Activated naive CD8-positive, alpha-beta T cell treated with anti-CD3 and anti-CD28 coated beads for 36 hours (primary cell): ENCODE measurements at places on chromosomes 7 and 10. TPM values are rescaled to one million over a fixed set of nuclear protein-coding genes. Genes with fewer than 3 reads are reported as not detected.

DNA sequence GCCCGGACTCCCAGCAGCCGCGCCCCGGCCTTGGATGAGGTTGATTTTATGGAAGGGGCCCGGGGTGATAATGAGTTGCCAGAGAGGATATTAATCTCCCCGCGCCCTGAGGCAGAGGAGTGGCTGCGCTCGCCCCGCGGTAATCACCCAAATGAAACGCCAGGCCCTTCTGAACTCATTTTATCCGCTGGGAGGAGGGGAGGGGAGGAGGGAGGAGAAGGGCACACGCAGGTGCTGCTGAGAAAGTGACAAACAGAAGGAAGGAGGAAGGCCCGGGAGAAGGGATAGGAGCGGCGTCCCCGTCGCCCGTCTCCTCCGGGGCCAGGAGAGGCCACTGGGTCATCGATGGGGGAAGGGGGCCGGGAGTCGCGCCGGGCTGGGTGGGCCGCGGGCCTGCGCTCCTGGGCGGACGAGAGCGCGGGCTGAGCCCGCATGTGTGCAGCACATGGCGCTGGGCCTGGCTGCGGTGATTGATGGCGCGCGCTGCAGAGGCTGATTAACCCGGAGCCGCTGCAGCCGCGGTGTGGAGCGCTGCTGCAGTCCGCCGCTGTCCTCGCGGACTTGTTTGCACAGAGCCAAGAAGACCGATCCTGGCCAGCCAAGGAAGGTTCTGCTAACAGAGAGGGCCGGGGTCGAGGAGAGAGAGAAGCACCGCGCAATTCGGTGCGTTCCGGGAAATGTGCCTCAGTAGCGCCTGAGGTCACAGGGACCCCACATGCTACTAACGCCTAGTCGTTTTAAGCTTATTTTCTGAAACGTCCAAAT, 6.5 kb downstream of the MNX1 start:
- no peak for DNase-seq

GRCh38 chr7:99920149-99920548, 819 bp upstream of the TRIM4 start:
- no peak for DNase-seq

- no peak for DNase-seq
These were observed 733.6 kb downstream of the TNS3 start for GRCh38 chr7:46848311-46848710.

DNA sequence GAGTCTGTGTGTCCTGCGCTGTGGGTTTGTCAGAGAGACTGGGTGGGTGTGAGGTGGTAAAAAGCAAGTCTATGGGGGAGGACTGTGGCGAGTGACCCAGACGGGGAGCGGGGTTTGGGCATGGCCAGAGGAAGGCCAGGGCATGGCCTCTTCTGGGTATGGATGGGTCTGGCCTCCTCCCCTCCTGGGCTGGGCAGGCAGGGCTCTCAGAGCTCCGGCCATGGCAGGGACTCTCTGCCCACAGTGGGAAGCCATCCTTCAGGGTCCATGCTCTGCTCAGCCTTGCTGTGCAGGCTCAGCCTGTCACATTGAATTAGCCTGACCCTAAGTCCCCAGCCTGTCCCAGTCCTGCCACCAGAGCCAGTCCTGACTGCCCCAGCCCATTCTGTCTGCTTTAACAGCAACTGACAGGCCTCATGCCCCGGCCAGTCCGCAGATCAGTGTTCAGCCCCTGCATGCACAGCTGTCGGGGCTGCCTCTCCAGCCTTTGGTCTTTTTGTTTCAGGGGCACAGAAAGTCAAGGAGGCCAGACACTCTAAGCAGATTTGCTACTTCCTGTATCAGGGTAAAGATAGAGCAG, 7.9 kb downstream of the ANTXRL start:
- no peak for DNase-seq

The ANKRD26 gene
- total RNA-seq, result 10.3 TPM

DNA sequence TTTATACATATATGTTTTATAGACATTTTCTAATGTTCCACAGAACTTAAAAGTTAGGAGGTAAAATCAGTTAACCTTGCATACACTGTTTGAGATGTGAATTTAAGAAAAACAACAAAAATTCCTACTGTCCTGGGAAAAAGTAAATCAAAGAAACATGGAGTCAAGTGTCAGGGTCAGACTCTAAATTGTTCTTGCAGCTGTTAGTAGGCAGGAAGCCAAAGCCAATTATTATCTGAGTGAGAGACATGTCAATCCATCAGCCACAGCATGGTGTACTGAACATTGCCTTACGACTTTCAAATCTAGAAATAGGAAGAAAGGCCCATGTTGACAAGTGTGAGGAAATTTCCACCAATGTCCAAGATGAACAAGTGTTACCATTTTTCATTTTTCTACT, 461.2 kb upstream of the MBL2 start:
- no peak for DNase-seq

The ZNF783 gene
- 14.4 TPM for total RNA-seq

The IFIT1 gene
- total RNA-seq, result 7.2 TPM

DNA sequence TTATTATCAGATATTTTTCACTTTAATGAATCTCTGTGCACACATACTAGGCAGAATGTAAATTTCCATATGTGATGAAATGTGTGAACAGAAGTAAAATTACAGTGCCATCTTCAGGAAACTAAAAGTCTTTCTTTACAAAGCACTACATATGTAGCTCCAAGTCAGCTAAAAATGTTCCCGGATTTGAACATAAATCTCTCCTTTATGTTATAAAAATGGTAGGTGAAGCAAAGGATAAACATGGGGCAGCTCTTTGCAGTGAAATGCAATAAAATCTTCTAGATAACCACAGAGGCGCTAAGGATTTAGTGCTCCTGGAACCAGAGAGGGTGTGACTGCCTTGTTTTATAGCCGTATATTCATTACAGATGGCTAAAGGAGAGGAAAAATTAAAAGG, 104.9 kb upstream of the C7orf33 start:
- no peak for DNase-seq

DNA sequence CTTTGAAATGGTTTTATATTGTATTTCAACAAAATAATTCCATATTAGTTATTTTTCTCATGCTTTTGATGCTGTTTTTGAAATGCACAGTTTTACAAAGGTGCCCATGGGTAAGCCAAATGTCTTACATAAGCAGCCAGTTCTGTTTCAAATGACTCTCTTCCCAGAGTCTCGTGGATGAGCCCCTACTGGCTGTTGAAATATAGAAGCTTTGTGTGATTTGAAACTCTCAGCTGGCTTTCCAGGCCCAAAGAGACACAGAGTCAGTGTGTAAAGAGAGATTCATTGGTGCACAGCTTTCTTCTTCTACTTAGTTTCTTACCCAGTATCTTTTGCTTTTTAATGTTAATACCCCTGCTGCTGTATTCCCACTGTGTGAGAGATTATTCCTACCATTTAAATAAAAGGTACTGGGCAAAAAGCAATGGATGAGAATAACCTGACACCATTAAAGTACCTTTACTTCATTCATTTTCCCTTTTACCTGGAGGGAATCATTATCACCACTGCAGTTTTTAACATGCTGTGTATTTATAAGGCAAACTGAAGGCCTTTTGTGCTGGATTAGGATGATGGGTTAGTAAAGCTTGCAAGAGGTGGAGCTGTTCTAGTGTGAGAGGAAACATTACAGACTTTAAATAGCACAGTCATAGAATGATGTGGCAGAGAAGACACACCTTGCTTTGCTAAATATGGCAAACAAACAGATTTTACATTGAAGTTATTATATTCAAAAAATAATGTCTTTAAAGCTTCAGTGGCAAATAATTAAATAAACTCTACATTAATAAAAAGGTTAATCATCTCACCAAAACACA, 415.1 kb downstream of the THSD7A start:
- DNase-seq, result no peak

The CCAR1 gene
- 112 TPM for total RNA-seq

DNA sequence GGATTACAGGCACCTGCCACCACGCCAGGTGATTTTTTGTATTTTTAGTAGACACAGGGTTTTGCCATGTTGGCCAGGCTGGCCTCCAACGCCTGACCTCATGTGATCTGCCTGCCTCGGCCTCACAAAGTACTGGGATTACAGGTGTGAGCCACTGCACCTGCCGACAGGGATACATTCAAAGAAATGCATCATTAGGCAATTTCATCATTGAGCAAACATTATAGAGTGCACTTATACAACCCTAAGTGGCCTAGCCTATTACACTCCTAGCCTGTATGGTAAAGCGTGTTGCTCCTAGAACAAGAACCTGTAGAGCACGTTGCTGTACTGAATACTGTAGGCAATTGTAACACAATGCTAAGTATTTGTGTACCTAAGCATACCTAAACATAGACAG, 350.3 kb downstream of the GALNT17 start:
- DNase-seq, result no peak

The PILRA gene
- 0.68 TPM for total RNA-seq

The NEURL1 gene
- 3.2 TPM for total RNA-seq

DNA sequence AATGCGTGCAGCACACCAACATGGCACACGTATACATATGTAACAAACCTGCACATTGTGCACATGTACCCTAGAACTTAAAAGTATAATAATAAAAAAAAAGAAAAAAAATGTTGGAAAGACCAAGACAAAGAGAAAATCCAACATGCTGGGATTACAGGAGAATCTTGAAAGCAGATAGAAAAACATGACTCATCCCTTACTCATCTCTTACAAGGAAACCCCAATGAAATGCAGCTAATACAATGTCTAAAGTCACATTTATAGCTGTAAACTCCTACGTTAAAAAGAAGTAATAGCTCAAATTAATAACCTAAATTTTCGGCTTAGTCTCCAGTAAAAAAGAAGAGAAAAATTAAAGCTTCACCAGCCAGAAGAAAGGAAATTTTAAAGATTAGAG, 47.5 kb upstream of the DGKB start:
- no peak for DNase-seq

The NUTM2B gene
- total RNA-seq, result 0.37 TPM

The ADRA2A gene
- not detected for total RNA-seq

The HTR5A gene
- total RNA-seq, result not detected

The KCNH2 gene
- total RNA-seq, result 0.22 TPM

GRCh38 chr7:149880638-149881311, 7.0 kb downstream of the ATP6V0E2 start:
- no peak for DNase-seq

GRCh38 chr10:128540781-128541761, 414.8 kb upstream of the MKI67 start:
- DNase-seq, result no peak

DNA sequence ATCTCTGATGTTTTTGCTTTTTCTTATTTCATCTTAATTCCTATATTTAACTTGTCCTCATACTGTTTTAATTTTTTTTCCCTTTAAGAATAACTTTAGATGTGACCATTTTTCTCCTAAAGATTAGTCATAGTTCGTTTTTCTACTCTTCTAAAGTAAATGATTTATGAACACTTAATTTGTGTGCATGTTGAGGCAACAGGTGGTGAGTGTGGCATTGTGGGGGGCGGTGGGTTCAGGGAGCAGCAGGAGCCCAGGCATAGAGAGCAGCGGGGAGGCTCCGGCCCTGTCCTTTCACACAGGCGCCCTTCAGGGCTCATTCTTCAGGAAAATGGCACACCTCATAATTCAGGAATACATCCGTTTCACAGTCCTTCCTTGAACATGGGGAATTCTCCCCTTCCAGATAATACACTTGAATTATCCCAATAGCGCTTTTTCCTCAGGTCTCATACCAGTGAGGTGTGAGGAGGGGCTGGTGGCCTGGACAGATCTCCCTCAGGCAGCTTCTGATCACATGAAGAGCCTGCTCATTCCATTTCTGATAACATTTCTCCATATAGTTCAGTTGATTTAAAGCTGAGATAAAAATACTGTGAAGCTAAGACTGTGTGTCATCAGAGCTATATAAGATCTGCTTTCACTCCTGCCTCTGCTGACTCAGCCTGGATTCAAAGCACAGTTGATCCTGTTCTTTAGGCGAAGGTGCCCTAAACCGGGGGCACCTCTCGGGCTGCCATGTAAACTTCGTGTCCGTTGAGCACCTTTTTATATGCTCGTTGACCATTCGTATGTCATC, 40.2 kb downstream of the CUL1 start:
- no peak for DNase-seq

DNA sequence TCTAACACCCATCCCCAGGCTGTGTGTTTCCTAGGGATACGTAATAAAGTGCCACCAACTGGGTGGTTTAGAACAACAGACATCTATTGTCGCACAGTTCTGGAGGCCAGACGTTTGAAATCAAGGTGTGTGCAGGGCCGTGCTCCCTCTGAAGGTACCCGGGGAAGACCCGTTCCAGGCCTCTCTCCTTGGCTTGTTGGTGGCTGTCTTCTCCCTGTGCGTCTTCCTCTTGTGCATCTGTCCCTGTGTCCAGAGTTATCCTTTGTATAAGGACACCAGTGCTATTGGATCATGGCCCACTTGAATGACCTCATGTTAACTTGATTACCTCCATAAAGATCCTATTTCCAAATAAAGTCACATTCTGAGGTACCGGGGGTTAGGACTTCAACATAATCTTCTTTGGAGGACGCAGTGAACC, 15.6 kb downstream of the GRK5 start:
- no peak for DNase-seq

GRCh38 chr10:31896968-31897384, 31.7 kb downstream of the ARHGAP12 start:
- DNase-seq, result no peak

- no peak for DNase-seq
These were observed 3.4 kb upstream of the ITGB1 start for GRCh38 chr10:32961343-32961894.
